ENCODE measurements at places on chromosomes 1 and 21.

GRCh38 chr1:170071378-170071777 lies 3.1 kb downstream of the KIFAP3 start:
- DNase-seq = peak; percentile 27

- DNase-seq = peak; percentile 38
Measured at GRCh38 chr21:32687643-32688345, 40.0 kb downstream of the SYNJ1 start.

DNA sequence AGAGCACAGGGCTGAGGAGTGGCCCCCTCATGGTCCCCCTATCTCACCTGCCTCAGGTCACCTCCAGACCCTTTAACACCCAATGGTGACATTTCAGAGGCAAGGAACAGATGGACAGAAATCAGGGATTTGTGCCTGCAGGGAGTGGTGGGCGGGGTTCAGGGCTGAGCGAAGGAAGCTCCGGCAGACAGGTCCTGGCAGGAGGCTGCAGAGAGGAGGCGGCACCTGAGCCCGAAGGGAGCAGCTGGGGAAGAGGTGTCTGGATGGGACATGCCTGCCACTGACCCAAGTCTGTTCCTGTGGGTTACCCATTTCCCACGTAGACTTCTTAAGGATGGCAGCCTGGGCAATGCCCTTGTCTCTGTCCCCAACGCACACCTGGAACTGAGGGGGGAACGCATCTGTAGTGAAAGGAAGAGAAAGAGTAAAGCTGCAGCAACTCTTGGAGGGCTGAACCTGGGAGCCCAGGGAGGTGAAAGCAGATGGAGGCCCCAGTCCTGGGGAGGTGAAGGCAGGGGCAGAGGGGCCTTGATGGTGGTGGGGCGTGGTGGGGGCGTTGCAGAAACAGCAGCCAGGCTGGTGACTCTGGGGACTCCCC lies 61.6 kb upstream of the ADARB1 start:
- DNase-seq = no peak

DNA sequence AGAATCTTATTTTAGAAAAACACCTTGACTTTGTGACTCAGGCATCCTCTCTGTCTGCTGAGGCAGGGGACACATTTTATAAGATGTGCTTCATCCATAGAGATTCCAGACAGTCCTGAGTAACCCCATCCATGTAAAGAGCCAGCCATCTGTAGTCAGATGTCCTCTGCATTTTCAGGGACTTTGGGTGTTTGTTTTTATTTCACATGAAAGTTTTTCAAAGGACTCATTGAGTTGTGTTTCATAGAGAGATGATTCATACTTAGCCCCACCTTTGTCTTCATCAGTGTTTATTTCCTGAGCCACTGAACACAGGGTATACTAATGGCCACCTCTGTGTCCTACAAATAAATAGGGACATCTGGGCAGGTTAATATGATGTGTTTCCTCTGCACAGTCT lies 280.4 kb downstream of the CACNA1E start:
- DNase-seq = no peak

DNA sequence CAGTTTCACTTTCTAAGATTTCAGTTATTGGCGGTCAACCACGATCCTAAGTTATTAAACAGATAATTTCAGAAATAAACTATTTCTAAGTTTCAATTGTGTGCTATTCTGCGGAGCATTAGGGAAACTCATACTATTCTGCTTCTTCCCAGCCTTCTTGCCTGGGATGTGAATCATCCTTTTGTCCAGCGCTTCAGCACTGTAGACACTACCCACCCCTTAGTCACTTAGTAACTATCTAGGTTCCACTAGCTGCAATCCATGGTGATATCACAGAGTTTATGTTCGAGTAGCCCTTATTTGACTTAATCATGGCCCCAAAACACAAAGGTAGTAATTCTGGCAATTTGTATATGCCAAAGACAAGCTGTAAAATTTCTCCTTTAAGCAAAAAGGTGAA lies 279.9 kb upstream of the ADAMTS5 start:
- DNase-seq = no peak

DNA sequence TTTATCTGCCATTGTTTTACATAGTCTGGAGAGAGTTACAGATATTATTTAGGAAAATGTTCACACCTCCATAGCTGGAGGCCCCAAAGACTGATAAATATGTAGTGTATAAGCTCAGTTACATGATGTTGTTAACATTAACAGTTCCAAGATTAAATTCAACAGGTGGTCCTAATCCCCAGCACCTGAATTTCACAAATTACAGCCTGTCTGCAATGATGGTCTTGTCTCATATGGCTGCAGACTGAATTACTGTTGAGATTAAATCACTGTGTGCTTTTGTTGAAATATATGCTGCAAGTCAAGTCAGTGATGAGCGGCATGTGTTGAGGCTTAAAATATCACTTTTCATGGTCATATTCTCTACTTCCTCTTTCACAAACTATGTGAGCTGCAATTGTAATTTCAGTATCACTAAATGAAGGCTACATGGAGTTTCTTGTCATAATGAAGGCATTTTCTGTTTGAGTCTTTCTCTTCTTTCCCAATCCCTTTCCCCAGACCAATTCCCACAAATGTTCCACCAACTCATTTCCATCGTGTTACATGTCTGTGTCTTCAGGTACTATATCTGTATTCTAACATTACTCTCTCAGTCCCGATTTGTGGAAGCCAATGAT lies 4.2 kb downstream of the ST6GALNAC5 start:
- DNase-seq = peak; percentile 85

GRCh38 chr21:38913120-38913892 lies 107.6 kb downstream of the ETS2 start:
- DNase-seq = no peak

DNA sequence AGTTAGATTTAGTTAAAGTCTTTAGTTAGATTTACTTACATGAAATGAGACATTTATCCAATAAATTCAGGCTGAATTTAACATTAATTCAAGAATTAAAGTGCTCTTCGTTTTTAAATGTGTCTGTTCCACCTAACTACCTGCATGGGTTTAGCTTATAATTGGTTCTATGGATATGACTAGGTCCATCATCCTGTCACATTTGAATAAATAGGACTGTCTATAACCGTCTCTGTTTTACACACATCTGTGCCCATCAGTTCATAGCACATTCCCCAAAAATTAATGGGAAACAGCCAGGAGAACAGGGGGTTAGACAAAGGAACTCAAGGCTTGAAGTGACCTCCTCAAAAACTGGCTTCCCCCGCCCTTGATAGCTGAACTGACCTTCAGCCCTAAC lies 219.6 kb downstream of the MRPL39 start:
- peak; percentile 5 for DNase-seq

GRCh38 chr1:205589046-205589445 lies 42.8 kb downstream of the ELK4 start:
- DNase-seq = no peak

- DNase-seq = no peak
Measured at GRCh38 chr1:219130366-219130935, 43.2 kb upstream of the LYPLAL1 start.

Data from OCI-M1 (cell line).